ENCODE measurements at places on chromosomes 3 and 15.

DNA sequence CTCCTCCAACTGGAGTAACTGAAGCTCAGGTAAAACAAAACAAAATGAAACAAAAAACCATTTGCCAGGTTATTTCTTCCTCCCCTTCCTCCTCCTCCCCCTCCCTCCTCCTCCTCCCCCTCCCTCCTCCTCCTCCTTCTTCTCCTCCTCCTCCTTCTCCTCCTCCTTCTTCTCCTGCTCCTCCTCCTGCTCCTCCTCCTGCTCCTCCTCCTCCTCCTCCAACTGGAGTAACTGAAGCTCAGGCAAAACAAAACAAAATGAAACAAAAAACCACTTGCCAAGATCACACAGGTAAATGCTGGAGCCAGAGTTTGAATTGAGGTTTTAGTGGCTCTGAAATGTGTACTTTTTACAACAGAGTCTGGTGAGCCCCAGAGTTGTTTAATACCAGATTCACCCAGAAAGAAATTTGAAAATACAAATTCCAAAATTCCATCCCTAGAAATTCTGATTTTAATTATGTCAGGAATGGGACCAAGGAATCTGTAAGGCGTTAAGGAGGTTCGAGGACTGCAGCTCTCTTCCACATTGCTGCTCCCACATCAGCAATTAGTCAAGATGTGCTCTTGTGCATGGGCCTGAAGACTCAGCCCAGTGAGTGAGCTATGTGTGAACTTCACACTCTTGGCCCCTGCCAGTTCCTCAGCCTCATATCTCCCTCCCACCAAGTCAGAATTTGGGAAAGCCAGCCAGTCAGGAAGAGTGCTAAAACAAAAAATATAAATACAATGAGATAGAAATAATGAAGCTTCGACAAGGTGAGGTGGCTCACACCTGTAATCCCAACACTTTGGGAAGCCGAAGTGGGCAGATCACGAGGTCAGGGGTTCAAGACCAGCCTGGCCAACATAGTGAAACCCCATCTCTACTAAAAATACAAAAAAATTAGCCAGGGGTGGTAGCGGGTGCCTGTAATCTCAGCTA, 31.6 kb upstream of the ZNF770 start:
- DNase-seq: no peak

GRCh38 chr3:50269977-50270413, 1.0 kb downstream of the SEMA3B start:
- no peak for DNase-seq

- DNase-seq: no peak
These were observed 15.8 kb upstream of the ARRDC4 start for GRCh38 chr15:97944724-97945123.

GRCh38 chr3:52007291-52007690, 11.6 kb upstream of the RPL29 start:
- no peak for DNase-seq

- no peak for DNase-seq
These were observed 375.6 kb upstream of the TPRG1 start for GRCh38 chr3:188796122-188796631.

DNA sequence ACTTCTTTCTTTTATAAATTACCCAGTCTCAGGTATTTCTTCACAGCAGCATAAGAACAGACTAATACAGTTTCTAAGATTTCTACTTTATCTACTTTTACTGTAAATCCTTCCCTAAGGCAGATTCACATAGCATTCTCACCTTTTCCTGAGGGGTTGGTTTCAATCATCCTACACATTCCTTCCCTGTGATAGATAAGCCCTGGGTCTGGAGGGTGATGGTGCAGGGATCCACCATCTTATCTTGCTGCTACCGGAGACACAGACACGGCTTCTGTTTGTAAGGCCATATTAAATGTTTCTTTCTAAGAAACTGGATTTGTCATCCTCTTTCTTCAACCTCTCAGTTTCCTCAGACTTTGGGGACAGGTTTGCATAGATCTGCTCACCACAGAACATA, 6.1 kb downstream of the IQCF5 start:
- no peak for DNase-seq

DNA sequence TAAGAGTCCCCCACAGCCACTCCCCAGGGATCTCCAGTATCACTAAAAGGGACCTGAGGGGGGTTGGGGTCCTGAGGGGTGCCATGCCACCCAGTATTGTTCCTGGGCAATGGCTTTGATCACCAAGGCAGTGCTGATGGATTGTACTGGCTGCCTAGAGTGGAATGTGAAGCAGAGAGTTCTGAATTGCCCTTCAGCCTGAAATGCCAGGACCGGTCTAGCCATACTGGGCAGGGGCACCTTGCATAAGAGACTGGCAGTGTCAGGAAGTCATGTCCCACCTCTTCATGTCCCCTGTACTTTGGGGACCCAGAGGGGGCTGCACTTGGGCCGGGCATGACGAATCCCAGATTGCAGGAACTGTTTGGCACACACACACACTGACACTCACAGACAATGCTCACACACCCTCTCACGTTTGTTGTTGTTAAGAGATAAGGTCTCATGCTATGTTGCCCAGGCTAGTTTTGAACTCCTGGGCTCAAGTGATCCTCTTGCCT, 4.5 kb upstream of the TKT start:
- DNase-seq: no peak

DNA sequence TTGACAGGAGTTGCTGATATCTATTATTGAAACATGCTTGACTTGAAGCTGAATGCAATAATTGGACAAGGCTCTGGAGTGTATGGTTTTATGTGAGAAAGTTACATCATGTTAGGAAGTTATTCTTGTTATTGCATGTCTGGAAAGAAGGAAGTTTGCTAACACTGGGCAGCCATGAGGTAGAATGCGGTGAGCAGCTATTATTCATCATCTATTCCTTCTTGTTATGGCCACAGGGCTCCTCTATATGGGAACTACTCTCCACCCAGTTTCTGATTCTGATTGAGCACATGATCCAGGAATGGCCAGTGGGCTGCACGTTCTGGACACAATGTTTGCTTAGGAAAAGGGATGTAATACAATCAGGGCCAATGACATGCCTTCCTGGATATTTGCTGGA, 37.8 kb upstream of the SCN5A start:
- DNase-seq: no peak

DNA sequence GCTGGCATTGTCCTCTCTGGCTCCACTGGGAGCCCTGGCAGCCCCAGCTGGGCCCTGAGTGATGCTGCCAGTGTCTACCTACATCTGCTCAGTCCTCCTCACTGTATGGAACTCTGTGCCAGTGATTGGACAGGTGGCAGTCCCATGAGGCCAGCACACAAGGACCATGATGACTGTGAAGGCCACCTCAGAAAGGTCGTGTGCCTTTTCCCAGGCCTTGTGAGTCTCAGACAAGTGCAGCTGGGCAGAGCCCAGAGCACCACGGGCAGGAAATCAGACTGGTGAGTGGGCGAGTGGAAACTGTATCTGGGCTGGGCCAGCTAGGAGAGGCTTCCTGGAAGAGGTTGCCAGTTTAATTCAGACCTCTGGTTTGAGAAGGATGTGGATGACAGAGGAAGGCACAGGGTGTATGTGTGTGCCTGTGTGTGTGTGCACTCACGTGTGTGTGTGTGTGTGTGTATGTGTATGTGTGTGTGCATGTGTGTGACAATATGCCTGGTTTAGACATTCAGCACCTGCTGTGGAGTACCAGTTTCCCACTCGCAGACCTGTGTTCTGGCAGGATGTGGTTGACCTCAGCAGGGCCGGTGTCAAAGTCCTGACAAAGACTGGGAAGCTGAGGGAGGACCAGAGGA, 7.0 kb downstream of the MAPKAPK3 start:
- no peak for DNase-seq

- no peak for DNase-seq
These were observed 13.1 kb downstream of the PLXNA1 start for GRCh38 chr3:126995926-126996512.

DNA sequence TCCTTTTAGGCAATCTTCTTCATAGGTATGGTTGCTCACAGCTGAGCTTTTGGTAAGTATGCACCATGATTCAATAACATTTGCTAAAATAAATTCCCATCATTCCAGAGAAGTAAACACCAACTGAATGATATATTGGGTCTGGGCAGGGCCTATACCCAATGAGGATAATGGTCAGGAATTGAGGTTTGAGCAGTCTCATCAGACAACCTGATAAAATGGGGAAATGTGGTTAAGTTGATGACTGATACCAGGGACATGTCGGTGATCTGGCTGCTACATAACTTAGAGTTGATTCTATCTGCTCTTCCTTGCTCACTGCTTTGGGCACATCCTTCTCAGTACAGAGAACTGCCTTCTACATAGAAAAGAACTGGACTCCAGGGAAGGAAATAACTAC, 92.9 kb downstream of the GPR156 start:
- DNase-seq: no peak

GRCh38 chr3:3429841-3430240, 250.3 kb upstream of the CRBN start:
- DNase-seq: no peak

GRCh38 chr3:110644203-110644602, 427.4 kb upstream of the NECTIN3 start:
- DNase-seq: no peak

DNA sequence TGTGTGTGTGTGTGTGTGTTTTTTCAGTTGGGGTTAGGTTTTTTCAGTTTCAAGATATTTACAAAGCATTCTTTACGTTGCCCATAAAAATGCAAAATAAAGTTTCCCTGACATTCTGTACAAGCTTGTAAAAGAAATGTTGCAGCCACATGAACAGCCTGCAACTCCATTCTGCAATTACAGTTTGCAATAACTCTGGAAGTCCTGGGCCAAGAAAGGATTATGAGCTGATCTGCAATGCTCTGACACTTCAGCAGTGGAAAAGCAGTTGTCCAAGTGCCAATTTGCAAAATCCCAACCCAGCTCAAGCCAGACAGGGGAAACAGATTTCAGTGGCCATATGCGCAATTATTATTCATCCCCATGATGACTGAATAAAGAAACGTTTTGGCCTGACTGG, 322.1 kb downstream of the MEX3B start:
- DNase-seq: no peak

- no peak for DNase-seq
These were observed 607.4 kb upstream of the TBL1XR1 start for GRCh38 chr3:177804646-177805045.

DNA sequence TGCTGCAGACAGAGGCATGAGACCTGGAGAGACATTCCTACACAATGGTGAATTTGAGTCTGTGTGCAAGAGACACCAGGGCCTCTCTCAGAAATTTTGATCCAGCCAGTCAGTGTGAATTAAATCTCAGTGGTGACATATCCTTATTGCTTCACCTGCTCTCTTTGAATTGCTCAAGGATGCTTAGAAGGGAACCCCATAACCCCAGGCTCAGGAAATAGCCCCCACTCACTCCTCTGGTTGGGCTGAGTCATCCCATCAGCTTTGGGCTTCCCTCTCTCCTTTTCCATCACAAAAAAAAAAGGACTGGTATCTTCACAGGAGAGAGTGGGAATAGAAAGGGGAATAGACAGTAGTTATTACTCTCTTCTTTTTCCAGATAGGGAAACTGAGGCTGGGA, 33.0 kb upstream of the LARS2 start:
- DNase-seq: no peak

GRCh38 chr15:93047621-93048425, 41.2 kb downstream of the RGMA start:
- DNase-seq: no peak

DNA sequence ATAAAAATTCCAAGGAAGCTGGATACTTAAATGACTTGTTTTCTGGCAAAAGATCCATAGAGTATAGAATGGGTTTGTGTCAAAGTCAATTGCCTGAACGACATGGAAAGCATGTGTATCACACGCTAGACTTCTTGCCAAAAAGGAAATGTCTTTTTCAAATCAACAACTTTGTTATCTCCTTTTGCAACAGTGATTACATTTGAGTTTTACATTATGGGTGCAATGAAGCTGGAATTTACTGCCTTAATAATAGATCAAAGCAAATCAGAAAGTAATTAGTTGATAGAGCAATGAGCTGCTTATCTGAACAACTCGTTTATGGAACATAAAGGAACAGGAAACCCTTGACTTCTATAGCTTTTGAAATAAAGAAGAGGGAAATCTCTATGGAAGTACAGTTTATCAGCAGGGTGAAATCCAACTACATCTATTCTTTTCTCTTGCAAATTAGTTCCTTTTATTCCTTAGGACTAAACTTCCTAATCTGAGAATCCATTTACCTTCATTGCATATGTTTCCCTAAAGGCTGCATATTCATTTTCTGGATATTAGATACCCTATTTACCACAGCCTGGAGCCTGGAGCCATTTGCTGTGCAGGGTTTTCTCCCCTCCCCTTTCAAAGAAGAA, 415.1 kb upstream of the NECTIN3 start:
- no peak for DNase-seq

GRCh38 chr3:183317886-183318865, 65.1 kb downstream of the B3GNT5 start:
- DNase-seq: no peak

- no peak for DNase-seq
These were observed 6.4 kb downstream of the OPA1 start for GRCh38 chr3:193599393-193599792.

GRCh38 chr3:71406972-71407810, 176.3 kb downstream of the FOXP1 start:
- DNase-seq: no peak

DNA sequence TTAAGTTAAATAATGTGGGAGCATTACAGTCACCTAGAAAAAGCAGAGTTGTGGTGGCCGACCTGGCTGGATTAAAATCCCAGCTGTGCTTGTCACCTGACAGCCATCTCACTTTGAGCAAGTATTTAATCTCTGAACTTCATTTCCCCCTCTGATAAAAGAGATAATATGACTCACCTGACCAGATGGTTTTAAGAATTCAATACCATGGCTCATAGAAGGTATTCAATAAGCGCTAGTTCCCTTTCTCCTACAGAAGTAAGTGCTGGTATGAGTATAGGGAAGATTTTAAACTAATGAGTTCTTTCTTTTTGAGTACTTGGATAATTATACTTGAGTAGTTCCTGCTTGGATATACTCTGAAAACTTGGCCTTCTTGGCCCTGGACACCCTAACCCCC, 325.5 kb downstream of the IL5RA start:
- DNase-seq: no peak

DNA sequence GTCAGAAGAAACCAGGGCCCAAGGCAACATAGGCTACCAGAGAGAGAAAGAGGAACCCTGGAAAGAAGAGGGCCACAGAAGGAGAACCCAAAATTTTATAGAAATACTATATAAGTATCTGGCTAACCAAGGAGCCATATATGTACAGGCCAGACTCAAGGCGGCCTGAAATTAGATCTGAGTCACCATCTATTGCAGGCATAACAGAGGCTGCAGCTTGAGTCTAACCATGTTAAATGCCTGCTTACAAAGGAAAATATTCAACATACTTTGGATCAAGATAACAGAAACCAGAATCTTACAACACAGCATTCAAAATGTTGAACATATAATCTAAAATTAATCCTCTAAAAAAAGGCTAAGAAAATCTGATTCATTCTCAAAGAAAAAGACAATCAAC, 23.1 kb downstream of the IGSF11 start:
- DNase-seq: no peak

DNA sequence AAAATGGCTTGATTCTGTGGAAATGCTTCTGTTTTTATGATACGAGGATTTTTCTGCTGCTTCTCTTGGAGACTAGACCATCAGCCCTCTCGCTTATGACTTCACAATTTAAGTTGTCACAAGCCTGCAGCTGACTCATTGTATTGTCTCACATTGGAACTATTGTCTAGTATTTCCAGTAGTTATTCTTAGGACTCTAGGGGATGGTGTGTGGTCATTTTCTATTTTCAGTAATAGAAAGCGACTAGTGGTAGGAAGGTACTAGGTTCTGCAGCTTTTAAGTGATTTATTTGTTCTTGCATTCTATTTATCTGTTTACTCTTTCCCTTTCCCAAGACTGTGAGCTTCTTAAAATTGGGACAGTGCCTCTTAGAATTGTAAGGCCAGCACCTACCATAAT, 66.3 kb upstream of the CRTC3 start:
- no peak for DNase-seq

GRCh38 chr15:38076786-38077185, 142.3 kb downstream of the TMCO5A start:
- DNase-seq: no peak
